ENCODE measurements at places on chromosomes 12 and 14. TPM values are rescaled to one million over a fixed set of nuclear protein-coding genes. Genes with fewer than 3 reads are reported as not detected.

The CIDEB gene
- 0.18 TPM for total RNA-seq

The CATSPERB gene
- total RNA-seq: not detected

The ISM2 gene
- total RNA-seq: 2.6 TPM

The GPD1 gene
- total RNA-seq: 0.28 TPM

The KCNMB4 gene
- total RNA-seq: 0.13 TPM

The SSPN gene
- total RNA-seq: 23.4 TPM

The NR4A1 gene
- total RNA-seq: 2.0 TPM

The FIGNL2 gene
- total RNA-seq: 0.23 TPM

The RASSF9 gene
- total RNA-seq: 0.33 TPM

The TEX22 gene
- total RNA-seq: 2.9 TPM

The SINHCAF gene
- total RNA-seq: 68.8 TPM

The ARHGAP9 gene
- 0.92 TPM for total RNA-seq

The GPX2 gene
- 0.15 TPM for total RNA-seq

The TSHR gene
- total RNA-seq: not detected

The EIF2S3B gene
- total RNA-seq: 0.28 TPM

The RERG gene
- total RNA-seq: not detected

The OASL gene
- 21.1 TPM for total RNA-seq

The PIWIL1 gene
- not detected for total RNA-seq

The TNFRSF1A gene
- total RNA-seq: 108 TPM

The LRFN5 gene
- 9.8 TPM for total RNA-seq

The PRR4 gene
- total RNA-seq: 1.1 TPM

The MARK3 gene
- total RNA-seq: 56.1 TPM

The PRB2 gene
- not detected for total RNA-seq

The IAPP gene
- not detected for total RNA-seq

The LGR5 gene
- total RNA-seq: 1.9 TPM

The GYS2 gene
- not detected for total RNA-seq

The RTN1 gene
- 0.05 TPM for total RNA-seq

The PLEK2 gene
- 9.1 TPM for total RNA-seq

The HAL gene
- total RNA-seq: 0.08 TPM

The MIP gene
- total RNA-seq: not detected

The TAMALIN gene
- total RNA-seq: 0.82 TPM

The HOXC12 gene
- total RNA-seq: 5.1 TPM

The SERPINA10 gene
- total RNA-seq: 0.03 TPM

The JPH4 gene
- total RNA-seq: 0.05 TPM

Measured in Panc1 (cell line).